ENCODE measurements at places on chromosomes 3 and 15.
A peak's percentile ranks its signal among the peaks of the same experiment; 100 is the strongest.

GRCh38 chr3:8724108-8724752, 9.4 kb upstream of the CAV3 start:
- no peak for DNase-seq

GRCh38 chr3:64691051-64691450, 3.3 kb upstream of the ADAMTS9 start:
- DNase-seq: no peak

DNA sequence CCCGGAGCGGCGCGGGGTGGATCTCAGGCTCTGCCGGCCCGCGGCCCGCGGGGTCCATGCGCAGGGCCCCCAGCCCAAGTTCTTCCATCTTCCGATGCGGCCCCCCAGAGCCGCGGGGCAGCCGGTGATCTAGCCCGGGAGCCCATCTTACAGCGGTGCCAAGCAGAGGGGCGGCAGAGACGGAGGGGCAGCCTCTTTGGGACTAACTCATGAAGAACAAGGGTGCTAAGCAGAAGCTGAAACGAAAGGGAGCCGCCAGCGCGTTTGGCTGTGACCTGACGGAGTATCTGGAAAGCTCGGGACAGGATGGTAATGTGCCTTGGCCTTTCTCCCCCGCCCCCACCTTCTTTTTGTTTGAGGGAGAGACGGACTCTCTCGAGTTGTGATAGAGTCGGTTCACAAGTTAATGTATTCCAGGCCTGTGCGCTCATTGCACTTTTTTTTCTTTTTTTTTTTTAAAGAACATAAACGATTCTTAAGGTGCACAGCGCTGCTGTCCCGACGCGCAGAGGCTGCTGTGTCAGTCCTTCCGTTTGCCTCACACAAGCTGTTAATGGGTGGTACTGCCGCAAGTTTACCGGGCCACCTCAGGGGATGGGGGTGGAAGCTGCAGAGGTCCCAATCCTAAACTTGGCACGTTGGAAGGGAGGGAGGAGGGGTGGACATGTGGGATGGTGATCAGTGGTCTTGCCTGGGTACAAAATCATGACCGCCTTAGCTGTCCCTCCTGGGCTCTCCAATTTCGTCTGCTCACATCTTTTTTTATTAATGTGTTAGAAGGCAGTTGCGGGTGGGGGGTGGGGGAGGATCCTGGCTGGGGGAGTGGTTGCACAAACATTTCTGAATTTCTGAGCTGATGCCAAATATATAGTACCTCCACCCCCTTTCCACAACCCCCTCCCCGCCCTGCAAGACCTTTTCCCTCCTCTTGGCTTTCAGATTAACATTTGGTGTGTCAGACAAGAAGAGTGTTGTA, 801 bp downstream of the ARHGAP31 start:
- peak; percentile 42 for DNase-seq

GRCh38 chr15:44163370-44163769, 31.7 kb downstream of the FRMD5 start:
- DNase-seq: no peak

GRCh38 chr3:67561266-67561665, 93.1 kb downstream of the SUCLG2 start:
- DNase-seq: no peak

DNA sequence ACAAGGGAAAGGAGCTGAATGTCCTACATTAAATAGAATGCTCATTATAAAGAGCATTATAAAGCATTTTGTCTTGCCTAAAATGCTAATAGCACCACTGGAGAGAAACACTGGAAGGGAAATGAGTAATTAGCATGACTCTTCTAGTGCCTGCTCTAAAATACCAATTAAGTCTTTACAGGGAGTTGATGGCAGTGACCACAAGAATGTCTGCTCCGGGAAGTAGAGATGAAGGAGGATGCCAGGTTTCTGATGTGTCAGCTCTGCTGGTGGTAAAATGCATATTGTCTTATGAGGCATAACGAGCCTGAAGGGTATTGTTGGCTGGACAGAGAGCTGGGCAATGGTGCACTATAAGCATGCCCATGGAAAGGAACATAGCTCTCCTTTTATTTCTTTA, 49.5 kb downstream of the MYLK start:
- no peak for DNase-seq

- DNase-seq: peak; percentile 30
These were observed 21.1 kb upstream of the IQCF6 start for GRCh38 chr3:51799879-51800749.

DNA sequence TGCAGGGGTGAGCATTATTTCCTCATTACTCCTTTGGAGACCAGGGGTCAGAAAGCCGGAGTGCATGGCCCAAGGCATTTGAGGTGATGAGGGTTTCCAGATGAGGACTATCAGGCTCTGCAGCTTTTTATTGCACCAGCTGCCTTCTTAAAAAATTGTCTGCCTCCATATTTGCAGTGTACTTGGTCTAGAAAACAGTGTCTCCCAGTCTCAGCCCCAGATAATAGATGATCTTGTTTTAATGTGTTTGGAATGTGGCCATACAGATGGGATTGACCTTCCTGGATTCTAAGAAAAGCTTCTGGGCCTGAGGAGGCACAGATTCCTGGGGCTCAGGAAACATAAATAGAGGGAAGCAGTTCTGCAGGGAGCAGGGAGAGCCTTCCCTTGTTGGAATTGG, 123.3 kb downstream of the GABRG3 start:
- no peak for DNase-seq

DNA sequence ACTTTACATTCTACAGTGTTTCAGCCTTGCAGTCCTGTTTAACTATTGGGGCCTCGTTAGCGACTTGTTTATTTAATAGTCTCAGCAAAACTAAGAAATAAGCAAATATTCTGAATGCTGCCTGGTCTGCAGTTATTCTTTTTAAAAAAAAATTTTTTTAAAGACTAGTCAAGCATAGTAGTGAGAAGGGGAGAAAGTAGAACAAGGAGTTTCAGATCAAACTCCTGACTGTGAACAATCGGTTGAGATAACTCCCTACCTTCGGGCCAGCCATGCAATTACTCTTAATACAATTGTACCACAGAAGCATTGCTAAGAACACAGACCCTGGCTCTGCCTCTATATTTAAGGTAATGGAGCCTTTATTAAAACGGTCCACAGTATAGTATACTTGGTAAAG, 5.8 kb upstream of the DUT start:
- no peak for DNase-seq

GRCh38 chr15:39589815-39590644, 9.2 kb downstream of the THBS1 start:
- no peak for DNase-seq

DNA sequence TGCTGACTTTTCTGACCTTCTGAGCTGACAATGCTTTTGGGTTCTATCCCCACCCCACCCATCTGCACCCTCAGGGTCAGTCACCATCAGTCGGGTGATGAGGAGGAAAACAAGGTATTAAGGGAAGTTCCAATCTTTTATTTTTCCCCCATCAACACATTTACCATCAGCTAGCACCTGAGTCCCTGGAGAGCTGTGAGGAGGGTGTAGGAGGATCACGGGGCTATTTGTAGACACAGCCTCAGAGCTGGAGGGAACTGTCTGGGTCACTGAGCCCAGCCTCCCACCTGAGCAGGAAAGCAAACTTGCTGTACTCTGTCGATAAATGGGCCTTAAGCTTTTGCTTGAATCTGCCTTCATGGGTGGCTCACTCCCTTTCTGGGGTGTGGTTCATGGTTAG, 24.8 kb upstream of the ZFAND6 start:
- DNase-seq: no peak

GRCh38 chr3:65354880-65355279, 667.1 kb upstream of the ADAMTS9 start:
- DNase-seq: no peak

DNA sequence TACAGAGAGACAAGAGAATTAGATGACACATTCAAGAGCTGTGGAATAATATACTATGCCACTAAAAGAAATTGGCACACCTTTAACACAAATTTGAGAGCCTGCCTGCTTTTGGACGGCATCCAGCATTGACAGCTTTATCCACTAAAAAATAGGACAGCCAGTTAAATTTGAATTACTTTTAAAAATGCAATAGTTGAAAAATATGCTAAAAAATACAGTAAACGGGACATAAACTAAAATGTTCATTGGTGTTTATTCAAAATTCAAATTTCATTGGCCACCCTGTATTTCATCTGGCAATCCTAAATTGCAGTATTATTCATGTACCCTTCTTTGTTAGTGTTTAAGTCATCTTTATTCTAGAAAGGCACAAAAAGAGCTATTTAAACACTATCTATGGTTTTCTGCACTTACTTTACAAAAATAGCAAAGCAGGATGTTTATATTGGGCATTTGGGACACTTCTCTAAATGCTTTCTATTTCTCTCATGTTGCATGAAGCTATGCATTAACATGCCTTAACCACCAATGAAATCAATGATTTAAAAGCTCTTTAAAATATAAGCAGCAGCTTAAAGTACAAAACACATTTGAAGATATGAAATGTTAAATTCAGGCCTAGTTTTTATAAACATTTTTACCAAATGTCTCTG, 160.1 kb downstream of the NEK10 start:
- DNase-seq: no peak

- no peak for DNase-seq
These were observed 5.3 kb downstream of the TNFSF10 start for GRCh38 chr3:172517859-172518466.

- DNase-seq: no peak
These were observed 231.7 kb downstream of the CPNE4 start for GRCh38 chr3:131803113-131803512.

- DNase-seq: no peak
These were observed 109.1 kb upstream of the MDFIC2 start for GRCh38 chr3:70421506-70421905.

All from naive thymus-derived CD8-positive, alpha-beta T cell (primary cell).